ENCODE measurements at places on chromosomes 5 and 9. TPM values are rescaled to one million over a fixed set of nuclear protein-coding genes. Genes with fewer than 3 reads are reported as not detected.

DNA sequence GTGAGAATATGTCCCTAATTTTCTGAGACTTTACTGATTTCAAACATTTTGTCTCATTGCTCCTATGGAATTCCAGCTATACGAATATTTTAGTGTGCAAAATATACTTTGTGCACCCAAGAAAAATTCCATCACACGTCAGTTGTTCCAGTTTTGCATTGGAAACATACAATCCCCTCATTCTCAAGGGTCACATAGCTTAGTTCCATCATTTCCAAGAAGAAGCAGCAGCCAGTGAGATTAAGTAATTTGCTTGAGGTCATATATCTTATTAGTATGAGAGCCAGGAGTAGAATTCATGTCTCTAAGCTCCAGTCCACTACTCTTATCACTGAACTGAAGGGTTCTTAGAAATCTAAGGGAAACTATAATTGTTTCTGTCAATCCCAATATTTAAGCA lies 746.7 kb upstream of the C9orf72 start:
- no peak for DNase-seq
- H3K27ac ChIP-seq: no peak overlapping the region
- no peaks in the 10 kb centered on the region for H3K27me3 ChIP-seq
- H3K36me3 ChIP-seq: no peaks in the 10 kb centered on the region
- H3K4me1 ChIP-seq: no peaks in the 10 kb centered on the region
- no peak overlapping the region for H3K4me3 ChIP-seq

DNA sequence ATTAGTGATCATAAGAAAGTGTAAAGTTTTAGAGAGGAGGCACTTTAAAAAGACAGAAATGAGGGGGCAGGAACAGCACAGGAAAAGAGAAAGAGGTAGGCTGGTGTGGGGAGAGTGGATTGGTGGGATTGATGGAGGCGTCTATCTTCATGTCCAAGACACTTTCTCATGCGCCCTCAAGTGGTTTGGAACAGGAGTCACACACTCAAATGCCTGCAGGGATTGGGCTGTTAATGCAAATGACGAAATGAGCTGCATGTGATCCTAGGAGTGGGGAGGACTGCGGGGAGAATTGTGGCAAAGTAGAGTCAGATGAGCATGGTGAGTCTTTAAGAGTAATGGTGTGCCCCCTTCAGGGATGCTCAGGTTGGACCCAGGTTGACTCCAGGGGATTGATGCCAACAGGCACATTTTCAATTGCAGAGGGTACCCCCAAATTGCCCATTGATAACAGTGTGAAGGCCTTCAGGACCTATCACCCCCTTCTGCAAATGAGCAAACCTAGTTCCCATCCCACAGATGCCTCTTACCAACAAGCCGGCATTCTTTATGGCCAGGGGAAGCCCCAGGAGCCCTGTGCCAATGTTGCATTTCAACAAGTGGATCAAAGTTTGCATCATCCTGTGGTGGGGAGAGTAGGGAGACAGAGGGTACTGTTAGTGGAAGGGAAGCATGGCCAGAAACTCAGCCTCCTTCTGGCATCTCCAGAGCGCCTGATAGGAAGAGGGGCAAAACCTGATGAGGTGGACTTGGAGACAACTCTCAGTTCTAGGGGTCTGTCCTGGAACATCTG lies 5.3 kb downstream of the SLC36A3 start:
- H3K27me3 ChIP-seq: no peaks in the 10 kb centered on the region
- DNase-seq: peak; percentile 26
- H3K27ac ChIP-seq: no peak overlapping the region
- no peak overlapping the region for H3K4me3 ChIP-seq

- H3K4me3 ChIP-seq: no peak overlapping the region
- no peak overlapping the region for H3K27ac ChIP-seq
- no peaks in the 10 kb centered on the region for H3K4me1 ChIP-seq
Observed at GRCh38 chr9:126938327-126938726, 23.7 kb downstream of the RALGPS1 start.

DNA sequence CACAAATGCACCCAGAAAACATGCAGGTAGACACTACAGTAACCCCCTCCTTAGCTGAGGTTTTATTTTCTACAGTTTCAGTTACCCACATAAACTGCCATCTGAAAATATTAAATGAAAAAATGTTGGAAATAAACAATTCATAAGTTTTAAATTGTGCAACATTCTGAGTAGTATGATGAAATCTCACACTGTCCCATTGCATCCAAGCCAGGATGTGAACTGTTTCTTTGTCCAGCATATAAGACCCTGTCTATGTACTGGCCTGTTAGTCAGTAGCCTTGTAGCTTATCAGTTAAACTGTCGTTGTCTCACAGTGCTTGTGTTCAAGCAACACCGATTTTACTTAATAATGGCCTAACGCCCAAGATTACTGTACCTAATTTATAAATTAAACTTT lies 630.5 kb downstream of the ANXA1 start:
- no peak for DNase-seq
- no peaks in the 10 kb centered on the region for H3K36me3 ChIP-seq
- no peak overlapping the region for H3K4me3 ChIP-seq
- no peaks in the 10 kb centered on the region for H3K4me1 ChIP-seq
- H3K27ac ChIP-seq: no peak overlapping the region
- H3K27me3 ChIP-seq: no peaks in the 10 kb centered on the region

GRCh38 chr9:25322142-25322541 lies 356.1 kb downstream of the TUSC1 start:
- DNase-seq: no peak
- H3K36me3 ChIP-seq: no peaks in the 10 kb centered on the region
- no peaks in the 10 kb centered on the region for H3K27me3 ChIP-seq
- H3K27ac ChIP-seq: no peak overlapping the region
- H3K4me3 ChIP-seq: no peak overlapping the region

- no peak overlapping the region for H3K27ac ChIP-seq
- no peaks in the 10 kb centered on the region for H3K27me3 ChIP-seq
- H3K4me1 ChIP-seq: peaks cover 6% of the 10 kb centered on the region
- H3K4me3 ChIP-seq: no peak overlapping the region
- no peak for DNase-seq
Observed at GRCh38 chr9:123933440-123934212, 3.7 kb upstream of the DENND1A start.

The GLDC gene
- total RNA-seq: 117 TPM

Data from GM12878 (cell line).